ENCODE measurements at places on chromosomes 5 and 9. TPM values are rescaled to one million over a fixed set of nuclear protein-coding genes. Genes with fewer than 3 reads are reported as not detected.

DNA sequence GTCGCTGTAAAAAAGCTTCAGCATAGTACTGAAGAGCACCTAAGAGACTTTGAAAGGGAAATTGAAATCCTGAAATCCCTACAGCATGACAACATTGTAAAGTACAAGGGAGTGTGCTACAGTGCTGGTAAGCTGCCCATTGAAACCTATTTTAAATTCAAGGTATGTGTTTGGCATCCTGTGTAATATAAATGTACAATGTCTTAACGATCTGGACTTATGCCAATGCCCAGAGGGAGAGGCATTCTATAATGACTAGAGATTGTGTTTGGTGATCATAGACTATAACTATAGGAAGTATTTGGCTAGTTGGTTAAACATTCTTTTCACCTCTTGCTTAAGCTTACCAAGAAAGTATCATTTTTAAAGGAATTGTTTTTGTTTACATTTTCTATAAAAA is 95.7 kb downstream of the INSL6 start:
- no peak for DNase-seq
- H3K36me3 ChIP-seq, result no peaks in the 10 kb centered on the region
- H3K27me3 ChIP-seq, result no peaks in the 10 kb centered on the region
- H3K4me3 ChIP-seq, result no peak overlapping the region
- no peaks in the 10 kb centered on the region for H3K4me1 ChIP-seq

DNA sequence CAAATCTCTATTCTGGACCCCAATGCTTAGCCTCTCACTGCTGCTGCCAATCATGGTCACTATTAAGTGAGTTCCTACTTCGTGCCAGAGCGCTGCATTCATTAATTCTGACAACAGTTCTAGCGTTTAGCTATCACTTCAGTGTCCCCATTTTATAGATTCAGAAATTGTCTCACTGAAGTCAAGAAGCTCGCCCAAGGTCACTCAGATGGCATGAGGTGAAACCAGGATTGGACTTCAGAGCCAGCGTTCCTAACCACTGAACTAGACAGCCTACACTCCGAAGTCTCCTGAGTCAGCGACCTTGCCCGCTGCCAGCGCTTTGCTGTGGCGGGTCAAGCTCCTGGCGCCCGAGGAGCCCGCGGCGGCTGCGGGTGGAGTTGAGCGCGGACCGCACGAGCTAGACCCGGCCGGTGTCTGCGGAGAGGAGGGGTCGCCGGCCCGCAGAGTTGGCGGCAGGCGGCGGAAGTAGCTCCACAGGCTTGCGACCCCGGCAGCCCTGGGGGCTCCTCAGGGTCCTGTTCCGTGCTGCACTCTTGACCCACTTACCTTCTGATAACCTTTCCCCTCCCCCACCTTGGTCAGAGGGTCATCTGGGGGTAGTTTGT is 2.1 kb upstream of the GABRB2 start:
- H3K4me1 ChIP-seq, result peaks cover 6% of the 10 kb centered on the region
- no peaks in the 10 kb centered on the region for H3K27me3 ChIP-seq
- H3K27ac ChIP-seq, result no peak overlapping the region
- DNase-seq, result no peak
- no peaks in the 10 kb centered on the region for H3K36me3 ChIP-seq

- DNase-seq, result no peak
- H3K4me1 ChIP-seq, result no peaks in the 10 kb centered on the region
- no peaks in the 10 kb centered on the region for H3K36me3 ChIP-seq
- H3K27me3 ChIP-seq, result no peaks in the 10 kb centered on the region
- H3K27ac ChIP-seq, result no peak overlapping the region
- no peak overlapping the region for H3K4me3 ChIP-seq
These were observed 61.1 kb upstream of the LPAR1 start for GRCh38 chr9:111099199-111100008.

DNA sequence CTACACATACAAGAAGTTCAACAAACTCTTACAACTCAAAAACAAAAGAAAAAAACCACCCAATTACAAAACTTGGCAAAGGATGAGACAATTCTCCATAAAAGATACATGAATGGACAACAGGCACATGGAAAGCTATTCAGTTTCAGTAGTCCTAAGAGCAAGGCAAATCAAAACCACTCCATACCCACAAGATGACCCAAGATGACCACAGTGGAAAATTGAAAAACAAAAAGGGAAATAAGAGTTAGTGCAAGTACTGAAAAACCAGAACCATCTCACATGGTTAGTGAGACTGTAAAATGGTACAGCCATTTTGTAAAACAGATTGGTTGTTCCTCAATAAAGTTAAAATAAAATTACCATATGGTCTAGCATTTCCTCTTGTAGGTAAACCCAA is 287.1 kb upstream of the CDH9 start:
- no peaks in the 10 kb centered on the region for H3K4me1 ChIP-seq
- no peak for DNase-seq
- no peaks in the 10 kb centered on the region for H3K36me3 ChIP-seq
- no peak overlapping the region for H3K27ac ChIP-seq
- no peak overlapping the region for H3K4me3 ChIP-seq

DNA sequence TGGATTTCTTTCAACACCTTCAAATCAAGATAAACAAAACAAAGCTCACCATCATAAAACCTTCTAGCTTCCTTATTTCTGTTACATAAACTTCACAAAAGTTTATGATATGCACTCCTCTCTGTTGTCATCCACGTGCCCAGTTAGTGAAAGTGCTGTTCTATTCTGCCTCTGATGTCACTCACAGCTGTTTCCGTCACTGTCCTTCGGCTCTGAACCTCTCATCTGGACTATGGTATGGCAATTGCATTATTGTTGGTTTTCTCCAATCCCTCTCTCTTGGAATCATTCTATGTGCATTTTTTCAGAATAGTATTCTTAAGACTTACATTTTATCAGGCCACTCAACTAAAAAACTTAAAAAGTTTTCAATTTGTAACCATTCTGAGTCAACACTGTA is 264.2 kb upstream of the DAPK1 start:
- no peak for DNase-seq
- no peaks in the 10 kb centered on the region for H3K36me3 ChIP-seq
- H3K4me1 ChIP-seq, result no peaks in the 10 kb centered on the region
- no peaks in the 10 kb centered on the region for H3K27me3 ChIP-seq
- no peak overlapping the region for H3K27ac ChIP-seq

GRCh38 chr5:169591636-169592035 is 8.1 kb downstream of the SPDL1 start:
- DNase-seq, result no peak
- H3K27ac ChIP-seq, result no peak overlapping the region
- no peak overlapping the region for H3K4me3 ChIP-seq

DNA sequence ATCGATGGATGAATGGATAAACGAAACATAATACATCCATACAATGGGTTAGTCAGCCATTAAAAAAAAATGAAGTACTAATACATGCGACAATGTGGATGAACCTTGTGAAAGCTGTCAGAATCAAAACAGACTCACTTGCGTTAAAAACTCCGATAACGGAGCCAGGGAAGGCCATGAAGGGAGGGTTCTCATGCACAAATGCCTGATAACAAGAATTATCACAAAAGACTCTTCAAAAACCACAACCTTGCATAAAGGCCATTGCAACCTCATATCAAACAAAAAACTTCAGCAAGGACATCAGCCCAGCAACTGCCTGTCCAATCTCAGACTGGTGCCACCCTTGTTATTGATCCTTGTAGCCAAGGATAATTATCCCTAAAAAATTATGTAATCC is 13.7 kb downstream of the ERMP1 start:
- DNase-seq, result no peak
- H3K4me3 ChIP-seq, result no peak overlapping the region
- H3K36me3 ChIP-seq, result no peaks in the 10 kb centered on the region
- H3K27me3 ChIP-seq, result no peaks in the 10 kb centered on the region

- H3K27ac ChIP-seq, result no peak overlapping the region
- DNase-seq, result no peak
- H3K4me1 ChIP-seq, result no peaks in the 10 kb centered on the region
- no peak overlapping the region for H3K4me3 ChIP-seq
These were observed 28.2 kb downstream of the MTRR start for GRCh38 chr5:7897014-7897600.

DNA sequence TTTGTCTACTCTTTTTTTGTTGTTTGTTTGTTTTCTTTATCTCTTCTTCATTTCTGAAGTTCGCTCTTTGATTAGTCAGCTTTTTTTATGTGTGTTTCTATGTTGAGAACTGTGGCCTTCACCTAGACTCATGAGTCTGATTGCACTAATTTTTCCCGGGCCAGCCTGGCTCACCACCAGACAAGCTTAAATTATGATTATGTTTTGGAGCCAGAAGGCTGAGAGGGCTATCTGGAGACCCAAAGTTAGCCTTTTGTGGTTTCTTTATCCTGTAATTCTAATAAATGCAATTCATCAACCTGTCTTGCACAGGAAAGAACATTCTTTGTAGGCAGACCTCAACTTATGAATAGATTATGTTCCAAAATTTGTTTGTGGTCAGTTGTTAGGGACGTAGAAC is 20.8 kb upstream of the ACTBL2 start:
- no peaks in the 10 kb centered on the region for H3K27me3 ChIP-seq
- H3K4me3 ChIP-seq, result no peak overlapping the region
- H3K36me3 ChIP-seq, result no peaks in the 10 kb centered on the region

- no peaks in the 10 kb centered on the region for H3K4me1 ChIP-seq
- no peak for DNase-seq
- no peak overlapping the region for H3K4me3 ChIP-seq
- no peak overlapping the region for H3K27ac ChIP-seq
These were observed 60.5 kb upstream of the HSPA9 start for GRCh38 chr5:138635708-138636107.

DNA sequence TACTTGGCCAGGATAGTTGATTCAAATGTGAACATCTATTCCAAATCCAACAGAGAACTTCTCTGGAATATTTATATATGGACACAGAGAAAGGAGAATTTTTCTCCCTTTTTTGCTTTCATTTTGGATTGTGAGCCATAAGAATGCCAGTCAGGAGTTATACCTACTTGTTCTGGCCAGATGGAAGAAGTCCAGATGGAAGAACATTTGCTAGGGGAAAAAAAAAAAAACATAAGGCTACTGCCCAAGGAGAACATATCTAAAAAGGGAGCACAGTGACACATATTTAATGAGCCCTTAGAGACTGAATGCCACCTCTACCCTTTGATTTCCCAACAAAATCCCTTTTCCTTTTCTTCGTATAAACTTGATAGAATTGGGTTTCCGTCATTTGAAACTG is 61.7 kb upstream of the PPP2R2B start:
- no peak overlapping the region for H3K27ac ChIP-seq
- no peaks in the 10 kb centered on the region for H3K27me3 ChIP-seq
- DNase-seq, result no peak
- no peaks in the 10 kb centered on the region for H3K4me1 ChIP-seq
- H3K36me3 ChIP-seq, result no peaks in the 10 kb centered on the region
- no peak overlapping the region for H3K4me3 ChIP-seq

- no peak for DNase-seq
- no peaks in the 10 kb centered on the region for H3K4me1 ChIP-seq
- H3K27ac ChIP-seq, result no peak overlapping the region
- no peak overlapping the region for H3K4me3 ChIP-seq
- H3K27me3 ChIP-seq, result no peaks in the 10 kb centered on the region
- H3K36me3 ChIP-seq, result no peaks in the 10 kb centered on the region
These were observed 92.7 kb downstream of the MELK start for GRCh38 chr9:36665387-36665786.

DNA sequence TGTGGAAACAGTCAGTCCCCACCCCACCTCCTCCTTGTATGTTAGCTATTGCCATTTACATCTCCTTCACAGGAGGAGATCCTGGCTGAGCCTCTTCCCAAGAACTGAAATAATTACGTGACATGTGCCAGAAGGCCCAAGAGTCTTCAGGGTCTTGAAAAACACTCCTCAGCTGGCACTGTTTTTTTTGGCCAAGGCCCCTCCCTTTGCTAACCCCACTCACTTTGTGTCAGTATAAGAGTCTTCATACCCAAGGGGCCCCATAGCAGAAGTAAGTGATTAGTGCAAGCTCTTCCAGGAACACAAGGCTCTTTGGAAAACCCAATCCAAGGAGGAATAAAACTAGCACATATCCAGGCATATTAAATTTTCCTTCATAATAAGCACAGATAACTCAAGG is 5.7 kb upstream of the LARP1 start:
- H3K27ac ChIP-seq, result no peak overlapping the region
- no peak for DNase-seq
- no peaks in the 10 kb centered on the region for H3K36me3 ChIP-seq
- no peaks in the 10 kb centered on the region for H3K27me3 ChIP-seq

DNA sequence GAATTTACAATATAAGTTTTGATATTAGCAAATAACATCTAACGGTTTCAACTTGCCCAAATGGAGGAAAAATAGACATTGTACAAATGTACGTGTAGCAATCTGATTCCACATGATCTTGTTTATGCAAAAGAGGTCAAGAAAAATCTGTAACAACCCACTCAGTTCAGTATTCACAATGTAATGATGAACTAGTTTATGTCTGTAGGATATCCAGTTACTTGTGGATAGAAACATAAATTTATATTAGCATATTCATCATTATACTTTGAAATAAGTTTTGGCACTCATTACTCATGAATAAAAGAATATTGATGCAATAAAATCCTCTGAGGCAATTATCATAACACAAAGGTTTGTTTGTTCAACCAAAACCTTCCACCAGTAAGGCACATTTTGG is 28.1 kb downstream of the PLK2 start:
- H3K4me3 ChIP-seq, result no peak overlapping the region
- no peaks in the 10 kb centered on the region for H3K36me3 ChIP-seq
- DNase-seq, result no peak
- no peaks in the 10 kb centered on the region for H3K27me3 ChIP-seq

KIAA0825 gene
- total RNA-seq, result 7.9 TPM

CCNI2 gene
- 2.0 TPM for total RNA-seq

SLC1A3 gene
- 87.5 TPM for total RNA-seq

GOLM1 gene
- 41.0 TPM for total RNA-seq

SGCD gene
- total RNA-seq, result 15.4 TPM

PCDHGA4 gene
- 6.4 TPM for total RNA-seq

ANKRD55 gene
- total RNA-seq, result 0.32 TPM
